ENCODE measurements at places on chromosomes 12 and 14.

DNA sequence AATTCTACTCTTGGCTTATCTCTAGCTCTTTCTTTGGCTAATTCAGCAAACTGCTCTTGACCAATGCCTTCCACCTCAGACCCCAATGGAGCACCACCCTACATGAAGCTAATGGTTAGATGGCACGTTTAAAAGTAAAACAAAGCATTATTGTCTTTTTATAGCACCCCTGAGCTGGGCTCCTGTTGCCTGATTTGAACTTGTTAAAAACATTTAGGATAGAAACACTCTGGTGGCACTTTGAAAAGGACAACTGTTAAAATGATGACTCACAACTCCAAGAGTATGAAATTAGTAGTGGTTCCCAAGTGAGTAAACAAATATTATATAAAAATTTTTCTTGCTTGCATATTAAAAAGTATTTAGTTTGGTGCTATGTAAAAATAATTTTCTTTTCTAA is 299.6 kb upstream of the DCN start:
- no peak for DNase-seq

DNA sequence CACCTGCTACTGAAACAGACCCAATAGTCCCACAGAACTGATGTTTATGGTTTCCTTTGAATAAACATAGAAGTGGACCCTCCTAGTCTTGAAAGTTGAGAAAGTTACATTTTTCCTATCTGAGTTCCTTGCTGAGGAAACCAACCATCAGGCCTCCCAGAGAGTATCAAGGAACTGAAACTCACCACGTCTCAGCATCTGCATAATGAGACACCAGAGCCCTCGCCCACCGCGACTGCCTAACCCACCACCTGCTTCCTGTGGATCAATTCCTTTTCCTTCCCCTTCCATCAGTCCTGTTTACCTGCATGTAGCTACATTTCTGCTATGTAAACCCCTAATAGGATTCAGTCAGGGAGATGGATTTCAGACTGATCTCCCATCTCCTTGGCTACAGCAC is 443.2 kb upstream of the TMEM132C start:
- no peak for DNase-seq

DNA sequence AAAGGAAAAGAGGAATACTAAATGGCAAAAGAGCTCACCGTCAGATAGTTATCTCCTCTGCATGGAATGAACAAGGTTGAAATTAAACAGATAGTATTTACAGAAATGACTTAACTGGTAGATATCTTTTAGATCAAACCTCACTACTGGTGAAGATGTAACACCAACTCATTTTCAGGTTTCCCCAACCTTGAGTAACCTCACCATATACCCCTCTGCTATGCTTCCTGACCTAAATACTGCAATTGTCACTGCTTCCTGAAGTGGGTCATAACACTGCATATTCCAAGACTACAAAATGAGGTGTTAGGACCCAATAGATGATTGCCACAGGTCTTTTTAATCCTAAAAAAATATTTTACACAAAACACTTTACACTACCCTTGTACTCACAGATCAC is 76.3 kb upstream of the PLEKHA5 start:
- DNase-seq = no peak

GRCh38 chr14:93035917-93036651 is 79.6 kb downstream of the ITPK1 start:
- DNase-seq = no peak

DNA sequence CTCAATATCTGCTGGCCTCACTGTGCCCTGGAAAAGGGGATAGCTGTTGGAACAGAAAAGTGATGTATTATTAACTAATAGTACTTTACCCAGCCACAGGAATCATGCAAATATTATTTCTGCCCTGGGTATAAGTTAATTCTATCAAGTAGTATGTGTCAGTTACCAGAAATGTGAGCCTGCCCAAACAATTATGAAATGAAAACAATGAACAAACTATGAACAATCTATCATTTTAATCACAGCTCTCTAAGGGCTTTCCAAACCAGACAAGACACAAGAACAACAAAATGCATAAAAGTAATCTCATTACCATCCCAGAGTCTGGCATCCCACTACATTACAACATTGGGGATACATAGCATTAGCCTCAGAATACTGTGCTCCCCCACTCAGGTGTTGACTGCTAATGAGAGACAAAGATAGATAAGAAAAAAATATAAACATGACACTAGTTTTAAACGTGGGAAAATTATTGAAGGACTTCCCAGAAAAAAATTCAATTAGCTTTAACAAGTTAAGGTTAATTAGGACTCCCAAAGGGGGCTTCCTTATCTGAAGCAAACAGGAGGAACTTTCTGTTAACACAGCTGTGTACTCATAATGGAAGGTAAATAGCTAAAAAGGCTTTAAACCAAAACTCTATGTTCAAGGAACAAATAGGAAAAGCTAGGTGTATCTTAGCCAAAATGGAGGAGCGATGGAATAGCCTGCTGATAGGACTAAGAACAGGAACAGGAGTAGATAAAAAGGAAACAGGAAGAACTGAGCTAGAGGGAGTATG is 3.3 kb downstream of the DCAF5 start:
- no peak for DNase-seq

GRCh38 chr12:106249411-106250135 is 1.8 kb upstream of the CKAP4 start:
- DNase-seq = no peak

DNA sequence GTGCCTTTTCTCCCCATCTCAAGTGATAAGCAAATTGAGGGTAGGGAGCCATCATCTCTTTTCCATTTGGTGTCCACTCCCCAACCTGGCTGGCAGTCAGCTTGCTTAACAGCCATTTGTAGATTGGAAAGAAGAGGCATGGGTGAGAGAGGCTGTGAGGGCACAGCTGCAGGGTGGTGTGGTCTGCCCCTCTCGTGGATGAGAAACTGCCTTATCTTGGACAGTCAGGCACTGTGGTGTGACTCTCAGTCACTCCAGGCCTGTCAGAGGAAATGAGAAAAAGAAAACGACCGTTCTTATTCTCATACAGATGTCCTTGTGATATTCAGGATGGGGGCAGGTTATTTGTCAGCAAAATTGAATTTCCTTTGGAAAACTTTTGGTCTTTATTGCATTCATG is 65.1 kb upstream of the SRSF5 start:
- DNase-seq = no peak

- no peak for DNase-seq
Measured at GRCh38 chr12:128982933-128983332, 129.7 kb downstream of the GLT1D1 start.

- no peak for DNase-seq
Measured at GRCh38 chr12:21248679-21249078, 86.0 kb downstream of the SLCO1A2 start.

DNA sequence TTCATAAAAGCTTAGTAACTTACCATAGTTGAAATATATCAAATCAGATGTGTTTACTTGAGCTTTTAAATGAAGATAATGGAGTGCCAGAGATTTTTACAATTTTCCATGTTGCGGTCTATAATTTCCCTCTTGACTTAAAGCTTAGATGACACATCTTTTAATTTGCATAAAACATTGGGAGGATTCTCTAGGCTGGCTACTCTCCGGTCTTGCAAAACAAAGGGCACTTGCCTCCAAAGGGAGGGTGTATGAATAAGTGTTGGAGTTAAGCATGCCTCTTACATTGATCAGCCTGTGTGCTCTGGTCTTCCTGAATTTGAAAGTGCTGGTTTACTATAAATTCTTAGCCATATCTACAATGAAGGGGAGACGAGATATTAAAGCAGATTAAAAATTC is 336.4 kb upstream of the NAV3 start:
- no peak for DNase-seq

GRCh38 chr12:57909611-57910010 is 31.8 kb upstream of the ATP23 start:
- no peak for DNase-seq

DNA sequence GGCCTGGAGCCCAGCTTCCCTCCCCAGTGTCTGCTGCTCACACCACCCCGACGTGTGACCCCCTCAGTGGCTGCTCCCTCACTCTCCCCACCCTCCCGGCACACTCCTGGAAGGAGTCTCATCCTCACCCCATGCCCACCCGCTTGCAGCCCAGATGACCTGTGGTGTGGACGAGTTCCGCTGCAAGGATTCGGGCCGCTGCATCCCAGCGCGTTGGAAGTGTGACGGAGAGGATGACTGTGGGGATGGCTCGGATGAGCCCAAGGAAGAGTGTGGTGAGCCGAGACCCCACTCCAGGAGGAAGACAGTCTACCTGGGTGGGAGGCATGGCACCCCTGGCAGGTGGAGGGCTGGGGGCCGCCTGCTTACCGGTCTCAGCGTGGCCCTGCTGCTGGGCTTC is 15.0 kb upstream of the NXPH4 start:
- no peak for DNase-seq

- DNase-seq = peak; percentile 37
Measured at GRCh38 chr12:93502802-93503623, 35.7 kb downstream of the MRPL42 start.

GRCh38 chr14:54374117-54374884 is 22.5 kb upstream of the CDKN3 start:
- DNase-seq = no peak

GRCh38 chr14:95679998-95680735 is 6.1 kb upstream of the TCL1B start:
- no peak for DNase-seq

GRCh38 chr12:57772429-57773322 is at the start of gene EEF1AKMT3:
EEF1AKMT3 (plus strand) TSS chr12:57772614; CDS start chr12:57772725, 111 bp downstream.
- DNase-seq = no peak

Data from stimulated activated CD4-positive, alpha-beta T cell treated with anti-CD3 and anti-CD28 coated beads, TNF-alpha, amount 100 ng/mL, for 48 hours (primary cell).